ENCODE measurements at places on chromosomes 3 and 15. TPM values are rescaled to one million over a fixed set of nuclear protein-coding genes. Genes with fewer than 3 reads are reported as not detected.

- no peak for DNase-seq
These were observed 266.9 kb upstream of the IGF1R start for GRCh38 chr15:98381446-98381845.

- DNase-seq = no peak
These were observed 13.6 kb upstream of the RNU6-1 start for GRCh38 chr15:67853454-67853853.

DNA sequence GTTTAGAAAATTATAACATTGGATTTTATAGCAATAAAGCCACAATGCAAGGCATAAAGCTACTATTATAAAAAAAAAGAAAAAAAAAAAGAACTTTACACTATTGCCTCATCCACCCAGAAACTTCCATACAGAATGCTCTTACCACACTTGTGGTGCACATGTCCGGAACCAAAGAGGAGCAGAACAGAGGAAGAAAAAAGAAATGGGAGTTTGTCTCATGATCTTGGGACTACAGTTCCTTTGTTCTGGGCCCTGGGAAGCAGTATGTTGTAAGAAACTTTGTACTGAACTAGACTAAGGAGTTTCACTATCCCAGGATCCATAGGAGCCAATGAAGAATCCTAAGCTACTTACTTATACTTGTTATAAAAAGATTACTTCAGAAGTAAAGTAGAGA is 36.1 kb downstream of the FMN1 start:
- no peak for DNase-seq

- no peak for DNase-seq
These were observed 41.8 kb downstream of the IFT122 start for GRCh38 chr3:129481766-129482332.

DNA sequence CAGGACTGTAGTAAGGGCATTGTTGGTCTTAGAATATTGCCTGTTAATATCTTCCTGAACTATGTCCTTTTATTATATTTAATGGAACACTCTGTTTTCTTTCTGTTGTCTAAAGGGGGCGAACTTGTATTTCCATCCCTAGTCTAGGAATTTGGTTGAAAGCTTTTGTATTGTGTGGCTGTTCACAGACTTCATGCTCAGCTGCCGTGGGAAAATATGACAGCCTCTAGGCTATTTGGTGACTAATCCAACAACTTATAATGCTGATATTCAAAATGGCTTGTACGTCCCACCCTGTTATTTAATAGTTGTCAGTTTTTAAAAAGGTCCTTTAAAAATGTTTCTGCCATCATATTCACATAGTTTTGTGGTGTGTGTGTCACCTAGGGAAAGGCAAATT is 202.6 kb downstream of the KLHL25 start:
- DNase-seq = no peak

GRCh38 chr3:133494469-133494868 is 79.0 kb upstream of the CDV3 start:
- DNase-seq = no peak

GRCh38 chr3:180295811-180296210 is 259.1 kb upstream of the PEX5L start:
- no peak for DNase-seq

DNA sequence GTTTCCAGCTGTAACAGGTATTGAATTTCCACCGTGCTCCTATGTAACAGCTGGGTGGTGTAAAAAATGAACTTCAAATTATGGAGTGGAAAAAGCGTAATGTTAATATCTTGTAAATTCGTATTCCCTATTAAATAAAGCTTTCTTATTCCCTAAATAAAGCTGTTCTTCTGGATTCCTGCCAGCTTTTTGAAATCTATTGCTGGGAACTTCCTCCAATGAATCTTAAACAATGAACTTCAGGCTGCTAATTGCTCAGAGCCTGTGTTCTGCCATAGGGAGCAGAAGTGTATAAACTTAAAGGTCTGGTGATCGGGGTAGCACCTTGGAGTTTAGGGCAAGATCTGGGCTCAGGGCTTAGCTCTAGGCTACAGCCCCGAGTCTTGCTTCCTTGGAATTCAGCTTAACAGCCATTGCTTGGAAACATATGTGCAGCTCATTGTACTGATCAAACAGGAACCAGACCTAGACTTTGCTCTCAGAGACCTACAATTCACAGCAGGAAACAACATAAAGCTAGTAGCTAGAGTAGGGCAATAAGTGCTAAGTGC is 1.4 kb downstream of the ARL14 start:
- DNase-seq = no peak

- DNase-seq = no peak
These were observed 110.5 kb downstream of the PGPEP1L start for GRCh38 chr15:98896802-98897732.

GRCh38 chr3:38519651-38520050 is 23.5 kb downstream of the EXOG start:
- DNase-seq = no peak

- DNase-seq = no peak
These were observed 61.8 kb downstream of the GLDN start for GRCh38 chr15:51403072-51403878.

- DNase-seq = no peak
These were observed 65.3 kb downstream of the FLNB start for GRCh38 chr3:58073301-58074108.

- no peak for DNase-seq
These were observed 28.8 kb downstream of the LYSMD4 start for GRCh38 chr15:99704444-99704838.

DNA sequence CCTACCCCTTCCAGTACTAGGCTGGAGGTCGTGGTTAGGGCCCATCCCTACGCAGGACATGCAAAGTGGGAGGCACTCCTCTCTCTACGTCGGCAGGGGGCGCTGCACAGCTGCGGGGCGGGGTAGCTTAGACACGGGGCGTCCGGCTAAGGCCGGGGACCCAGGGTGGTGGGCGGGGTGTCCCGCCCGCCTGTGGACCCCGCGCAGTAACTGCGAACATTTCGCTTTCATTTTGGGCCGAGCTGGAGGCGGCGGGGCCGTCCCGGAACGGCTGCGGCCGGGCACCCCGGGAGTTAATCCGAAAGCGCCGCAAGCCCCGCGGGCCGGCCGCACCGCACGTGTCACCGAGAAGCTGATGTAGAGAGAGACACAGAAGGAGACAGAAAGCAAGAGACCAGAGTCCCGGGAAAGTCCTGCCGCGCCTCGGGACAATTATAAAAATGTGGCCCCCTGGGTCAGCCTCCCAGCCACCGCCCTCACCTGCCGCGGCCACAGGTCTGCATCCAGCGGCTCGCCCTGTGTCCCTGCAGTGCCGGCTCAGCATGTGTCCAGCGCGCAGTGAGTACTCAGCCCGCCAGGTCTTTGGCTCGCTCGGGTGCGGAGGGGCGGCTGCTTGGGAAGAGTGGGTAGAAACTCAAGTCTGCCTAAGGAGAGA is at the start of gene IL12A:
Gene IL12A, plus strand, starts transcription at position 219 of the 655 bp plus-strand sequence.
- peak; percentile 87 for DNase-seq

DNA sequence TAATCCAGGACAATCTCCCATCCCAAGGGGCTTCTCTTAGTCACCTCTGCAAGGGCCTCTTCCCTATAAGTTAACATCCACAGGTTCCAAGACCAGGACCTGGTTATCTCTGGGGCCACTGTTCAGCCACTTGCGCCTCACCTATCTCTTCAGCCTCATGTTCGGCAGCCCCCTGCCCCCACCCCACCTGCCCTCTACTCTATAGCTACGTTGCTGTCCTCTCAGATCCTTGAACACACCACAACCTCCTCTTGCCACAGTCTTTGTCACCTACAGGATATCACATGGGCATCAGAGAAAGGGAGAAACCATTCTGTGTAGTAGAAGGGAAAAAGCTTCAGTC is 33.9 kb downstream of the SLC41A3 start:
- DNase-seq = no peak

DNA sequence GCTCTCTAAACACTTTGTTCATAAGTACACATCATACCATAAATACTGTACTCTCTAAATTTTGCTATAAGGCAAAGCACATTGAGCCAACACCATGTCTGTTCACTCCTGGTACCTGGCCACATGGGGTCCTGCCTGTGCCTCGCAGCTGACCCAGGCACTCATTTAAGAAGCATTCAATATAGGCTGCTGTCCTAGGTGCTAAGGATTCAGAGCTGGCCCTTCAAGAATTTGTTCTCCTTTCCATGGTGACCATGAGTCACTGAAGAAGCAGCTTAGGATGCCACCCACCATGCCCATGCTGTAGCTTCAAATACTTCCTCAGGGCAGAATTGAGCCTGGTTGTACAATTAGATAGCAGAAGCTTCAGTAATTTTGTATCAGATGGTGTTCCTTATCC is 119.2 kb upstream of the ZBED2 start:
- DNase-seq = no peak

- no peak for DNase-seq
These were observed 122.4 kb downstream of the UBE2E2 start for GRCh38 chr3:23325466-23326065.

DNA sequence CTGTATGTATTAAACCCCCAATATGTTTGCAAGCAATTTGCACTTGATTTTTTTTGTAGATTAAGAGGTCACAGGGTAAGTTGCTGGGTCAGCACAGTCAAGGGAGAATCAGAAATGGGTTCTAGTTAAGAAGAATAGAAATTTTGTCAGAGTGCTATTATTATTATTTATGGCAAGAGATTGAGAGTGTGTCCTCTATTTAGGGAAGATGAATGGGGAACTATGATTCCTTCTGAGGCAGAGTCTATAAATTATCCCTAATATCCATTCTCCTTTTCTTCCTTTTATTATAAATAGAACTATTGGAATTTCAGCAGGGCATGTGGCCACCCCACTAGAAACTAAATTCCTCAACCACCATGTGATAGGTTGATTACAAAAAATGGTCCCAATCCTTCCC is 209.9 kb upstream of the UBE2E1 start:
- DNase-seq = no peak

GRCh38 chr15:95793231-95793630 is 537.3 kb upstream of the NR2F2 start:
- no peak for DNase-seq

DNA sequence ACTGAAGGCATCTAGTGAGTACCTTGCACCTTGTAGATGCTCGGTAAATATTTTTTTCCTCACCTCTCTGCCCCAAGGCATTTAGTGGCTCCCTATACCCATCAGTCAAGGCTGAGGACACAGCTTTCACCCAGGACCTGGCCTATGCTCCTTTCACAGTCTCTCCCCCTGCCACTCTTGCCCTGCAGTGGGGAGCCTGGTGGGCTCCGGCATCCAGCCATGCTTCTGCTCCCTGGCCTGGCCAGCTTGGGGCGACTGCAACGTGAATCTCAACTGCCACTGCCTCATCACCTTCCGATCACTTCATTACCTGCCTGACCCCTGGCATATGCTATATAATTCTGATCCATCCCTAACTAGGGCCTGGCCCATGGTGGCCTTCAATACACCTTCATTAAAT is 735 bp upstream of the CX3CR1 start:
- no peak for DNase-seq

- no peak for DNase-seq
These were observed 96.7 kb upstream of the BHLHE40 start for GRCh38 chr3:4882548-4882947.

DNA sequence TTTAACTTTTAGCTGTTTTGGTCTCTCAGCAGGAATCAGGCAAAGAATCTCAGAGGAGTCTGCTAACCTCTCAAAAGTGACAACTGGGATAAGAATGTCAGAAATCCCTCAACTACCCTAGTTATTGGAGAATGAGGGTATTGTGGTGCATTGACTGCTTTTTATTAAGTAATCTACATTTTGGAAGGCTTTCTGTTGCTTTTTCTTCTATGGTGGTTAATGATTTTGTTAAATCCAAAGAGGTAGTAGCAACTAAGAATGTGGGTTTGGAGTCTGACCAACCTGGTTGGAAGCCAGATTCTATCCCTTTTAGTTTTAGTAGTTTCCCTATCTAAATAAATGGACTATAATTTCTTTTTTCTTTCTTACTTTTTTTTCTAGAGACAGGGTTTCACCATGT is 94.7 kb upstream of the RNF7 start:
- no peak for DNase-seq

- no peak for DNase-seq
These were observed 23.9 kb downstream of the SEC22C start for GRCh38 chr3:42557854-42558253.

DNA sequence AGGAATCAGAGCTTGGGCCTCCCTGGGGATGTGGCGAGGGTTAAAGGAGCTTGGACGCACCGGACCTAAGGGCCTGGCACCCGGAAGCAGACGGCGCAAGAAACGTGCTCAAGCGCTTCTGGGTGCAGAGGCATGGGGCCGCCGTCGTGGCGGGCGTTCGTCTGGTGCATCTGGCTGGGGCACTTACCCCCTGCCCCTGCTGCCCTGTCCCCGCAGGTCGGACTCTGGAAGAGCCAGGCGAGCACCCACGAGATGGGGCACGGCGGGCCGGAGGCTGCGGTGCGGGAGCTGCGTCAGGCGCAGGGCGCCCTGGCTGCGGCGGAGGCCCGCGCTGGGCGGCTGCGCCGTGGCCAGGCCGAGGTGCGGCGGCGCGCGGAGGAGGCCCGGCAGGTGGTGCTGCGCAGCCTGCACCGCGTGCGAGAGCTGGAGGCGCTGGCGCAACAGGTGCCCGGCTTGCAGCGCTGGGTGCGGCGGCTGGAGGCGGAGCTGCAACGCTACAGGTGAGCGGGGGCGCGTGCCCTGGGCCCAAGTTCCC is 2.5 kb downstream of the EFCC1 start:
- peak; percentile 63 for DNase-seq

GRCh38 chr3:20488151-20488550 is 302.1 kb upstream of the SGO1 start:
- DNase-seq = no peak

- DNase-seq = no peak
These were observed 16.4 kb downstream of the SCG5 start for GRCh38 chr15:32657941-32658340.

DNA sequence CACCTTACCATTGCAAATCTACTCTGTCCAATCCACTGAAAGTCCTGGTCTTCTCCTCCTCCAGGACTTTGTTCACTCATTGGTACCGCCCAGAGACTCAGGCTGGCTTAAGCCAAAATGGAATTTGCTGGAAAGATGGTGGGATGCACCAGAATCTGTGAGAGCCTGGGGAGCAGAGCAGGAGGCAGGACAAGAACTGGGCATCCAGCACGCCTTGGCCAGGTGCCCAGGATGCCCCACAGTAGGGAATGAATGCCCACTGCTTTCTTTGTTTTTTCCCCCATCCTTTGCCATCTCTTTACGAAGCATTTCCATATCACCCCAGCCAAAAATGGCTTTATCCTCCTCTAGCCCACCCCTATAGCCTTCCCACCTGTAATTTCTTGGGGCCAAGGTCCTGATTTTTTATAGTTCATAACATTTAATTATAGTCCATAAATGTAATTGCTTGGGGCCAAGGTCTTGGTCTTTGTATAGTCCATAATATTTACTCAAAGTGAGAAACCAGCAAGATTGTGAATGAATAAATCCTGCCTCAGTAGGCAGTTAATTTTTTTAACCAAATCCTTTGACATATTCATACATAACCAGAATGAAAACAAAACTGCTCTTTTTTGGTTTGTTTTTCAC is 23.3 kb upstream of the IREB2 start:
- DNase-seq = no peak

GRCh38 chr15:31276596-31277298 is 49.9 kb upstream of the KLF13 start:
- DNase-seq = no peak

FBN1 gene
- 8.6 TPM for total RNA-seq

KBTBD13 gene
- not detected for total RNA-seq

CDC25A gene
- 0.39 TPM for total RNA-seq

RASL12 gene
- total RNA-seq = 0.14 TPM

ALPK3 gene
- 5.2 TPM for total RNA-seq

TLE3 gene
- total RNA-seq = 23.5 TPM

MFSD1 gene
- total RNA-seq = 25.3 TPM

ACKR4 gene
- not detected for total RNA-seq

TM6SF1 gene
- 0.92 TPM for total RNA-seq

ATP8B4 gene
- 10.1 TPM for total RNA-seq

GPR160 gene
- 1.4 TPM for total RNA-seq

IL12A gene
- total RNA-seq = not detected

LMAN1L gene
- not detected for total RNA-seq

C3orf49 gene
- total RNA-seq = not detected

SETD5 gene
- total RNA-seq = 57.1 TPM

USP50 gene
- total RNA-seq = not detected

Measured in right lobe of liver (tissue), 6 donors.